ENCODE measurements at places on chromosomes 5 and 9.
A peak's percentile ranks its signal among the peaks of the same experiment; 100 is the strongest.

- DNase-seq = no peak
Observed at GRCh38 chr9:120263836-120264235, 316.1 kb downstream of the CDK5RAP2 start.

DNA sequence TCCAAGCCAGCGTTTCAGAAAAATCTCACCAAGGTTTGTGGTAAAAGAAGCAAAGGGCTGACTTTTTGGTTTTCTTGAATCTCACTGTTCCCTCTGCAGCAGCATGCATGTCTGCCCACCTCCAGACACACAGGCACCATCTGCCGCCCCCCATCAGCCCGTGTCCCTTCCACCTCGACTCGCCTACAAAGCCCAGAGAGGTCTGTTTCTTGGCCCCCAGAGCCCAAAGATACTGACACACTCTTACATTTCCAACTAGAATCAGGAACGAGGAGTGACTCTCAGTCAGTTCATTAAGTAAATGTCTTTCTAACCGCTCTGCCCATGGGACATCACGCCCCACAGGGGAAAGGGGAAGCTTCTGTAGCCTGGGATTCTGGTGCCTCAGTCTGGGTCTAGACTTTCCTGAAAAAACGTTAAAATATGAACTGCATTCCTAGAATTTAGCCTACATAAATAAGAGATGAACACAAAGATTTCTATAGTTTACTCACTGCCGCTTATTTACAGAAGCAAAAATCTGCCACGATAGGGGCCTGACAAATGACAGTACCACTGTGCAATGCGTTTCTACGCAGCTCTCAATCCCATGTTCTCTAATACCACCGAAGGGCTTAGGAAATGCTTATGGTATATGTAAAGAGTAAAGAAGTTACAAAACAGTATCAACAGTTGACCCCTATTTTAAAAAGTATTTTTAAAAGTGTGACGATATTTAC, 4.1 kb downstream of the IL4 start:
- no peak for DNase-seq

- DNase-seq = no peak
Observed at GRCh38 chr5:141135030-141135717, at the start of gene PCDHB5. TSS of gene PCDHB5 (plus strand) at chr5:141135206. CDS start at chr5:141135435, 229 bp downstream.

DNA sequence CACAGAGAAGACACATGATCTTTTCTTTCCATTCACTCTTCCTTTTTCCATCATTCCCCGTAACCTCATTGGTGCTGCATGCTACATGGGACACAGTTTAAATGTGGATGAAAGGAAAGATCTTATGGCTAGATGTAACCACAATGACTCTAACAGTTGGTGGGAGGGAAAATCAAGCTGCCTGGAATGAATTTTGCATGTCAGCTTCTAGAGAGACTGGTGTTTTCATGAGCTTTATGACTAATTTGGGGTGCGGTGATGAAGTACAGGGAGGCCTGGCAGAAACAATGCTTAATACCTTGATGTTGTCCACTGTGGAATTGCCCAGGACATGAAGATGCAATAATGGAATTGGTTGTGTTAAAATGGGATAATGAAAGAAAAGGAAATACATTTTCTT, 55.9 kb upstream of the MYO10 start:
- no peak for DNase-seq

DNA sequence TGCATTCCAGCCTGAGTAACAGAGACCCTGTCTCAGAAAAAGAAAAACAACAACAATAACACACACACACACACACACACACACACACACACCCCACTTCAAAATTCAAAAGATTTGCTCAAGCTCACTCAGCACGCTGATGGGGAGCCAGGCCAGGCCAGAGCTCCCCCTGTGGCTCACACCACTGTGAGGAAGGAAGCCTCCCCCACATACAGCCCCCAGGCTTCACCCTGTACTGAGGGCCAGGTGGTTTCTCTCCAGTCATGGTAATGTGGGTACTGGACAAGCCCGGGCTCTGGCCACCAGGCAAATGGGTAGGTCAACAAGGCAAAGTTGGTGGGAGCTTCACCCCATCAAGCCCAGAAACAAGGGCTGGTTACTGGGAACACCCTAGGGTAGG, 19.0 kb downstream of the ATOX1 start:
- no peak for DNase-seq

- DNase-seq = no peak
Observed at GRCh38 chr9:113999256-114000062, 78.6 kb downstream of the AMBP start.

GRCh38 chr5:81513982-81514381, 120.0 kb upstream of the ACOT12 start:
- DNase-seq = no peak

DNA sequence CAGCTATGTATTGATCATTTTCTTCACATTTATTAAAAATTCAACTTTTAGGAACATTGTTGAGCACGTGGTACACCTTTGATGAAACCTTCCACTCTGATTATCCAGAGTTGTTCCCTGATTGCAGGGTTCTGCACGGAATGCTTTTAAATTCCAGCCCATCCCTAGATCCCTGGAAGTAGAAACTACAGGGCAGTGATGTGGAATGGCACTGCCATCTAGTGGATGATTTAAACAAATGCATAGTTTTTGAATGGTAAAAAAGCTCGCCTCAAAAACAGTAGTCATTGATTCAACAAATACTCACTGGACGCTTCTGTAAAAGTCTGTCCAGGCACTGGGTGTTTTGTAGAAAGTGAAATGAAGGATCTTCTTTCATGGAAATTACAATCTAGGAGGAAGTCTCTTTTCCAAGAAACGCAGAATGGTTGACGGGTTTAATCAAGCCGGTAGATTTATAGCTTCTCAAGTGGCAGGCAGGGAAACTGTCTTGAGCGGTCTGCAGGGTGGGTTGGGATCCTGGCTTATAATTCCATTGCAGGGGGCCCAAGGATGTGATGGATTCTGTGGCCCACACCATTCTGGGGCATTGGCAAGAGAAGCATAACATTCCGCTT, 118.4 kb downstream of the ARHGAP26 start:
- DNase-seq = peak; percentile 28

DNA sequence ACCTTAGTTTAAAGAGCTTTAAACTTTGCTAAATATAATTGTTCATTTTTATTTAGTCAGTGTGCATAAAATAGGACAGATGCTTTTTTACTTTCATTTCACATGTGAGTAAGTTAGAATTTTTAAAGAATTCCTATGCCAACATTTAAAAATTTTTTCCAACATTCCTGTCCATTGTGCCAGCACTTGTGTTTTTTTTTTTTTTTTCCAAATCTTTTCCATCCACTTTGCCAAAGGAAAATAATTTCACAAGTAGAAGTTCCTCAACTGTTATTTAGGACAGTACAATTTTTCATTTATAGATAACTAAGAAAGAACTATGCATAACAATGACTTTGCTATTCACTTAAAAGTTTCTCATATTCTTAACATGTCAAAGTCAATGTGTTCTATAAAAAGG, 189.5 kb downstream of the ADAMTS6 start:
- DNase-seq = no peak

DNA sequence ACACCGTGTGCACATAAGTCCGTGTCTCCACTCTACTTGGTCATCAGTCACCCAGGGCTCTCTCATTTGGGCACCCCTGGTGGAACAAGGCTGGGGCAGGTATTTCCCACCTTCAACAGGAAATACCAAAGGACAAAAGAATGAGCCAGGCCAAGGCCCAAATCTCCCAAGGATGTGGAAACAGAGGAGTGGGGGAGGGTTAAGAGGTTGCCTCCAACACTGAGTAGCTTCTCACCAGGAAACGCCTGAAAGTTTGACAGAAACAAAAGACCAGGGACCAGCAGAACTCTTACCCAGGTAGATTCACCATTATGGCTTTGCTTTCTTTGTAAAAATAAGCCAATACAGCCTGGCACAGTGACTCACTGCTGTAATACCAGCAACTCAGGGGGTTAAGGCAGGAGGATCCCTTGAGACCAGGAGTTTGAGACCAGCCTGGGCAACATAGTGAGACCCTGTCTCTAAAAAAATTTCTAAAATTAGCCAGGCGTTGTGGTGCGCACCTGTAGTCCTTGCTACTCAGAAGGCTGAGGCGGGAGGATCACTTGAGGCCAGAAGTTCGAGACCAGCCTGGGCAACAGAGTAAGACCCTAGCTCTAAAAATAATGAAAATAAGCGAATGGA, 12.7 kb downstream of the SLC1A3 start:
- DNase-seq = no peak

All from NCI-H345 (cell line).